T-helper 17 cell (primary cell): ENCODE measurements at places on chromosomes 6 and 20.

GRCh38 chr6:113488812-113489685 lies 368.1 kb upstream of the MARCKS start:
- no peak for DNase-seq

GRCh38 chr6:11174242-11174611 lies 58.2 kb downstream of the NEDD9 start:
- no peak for DNase-seq

DNA sequence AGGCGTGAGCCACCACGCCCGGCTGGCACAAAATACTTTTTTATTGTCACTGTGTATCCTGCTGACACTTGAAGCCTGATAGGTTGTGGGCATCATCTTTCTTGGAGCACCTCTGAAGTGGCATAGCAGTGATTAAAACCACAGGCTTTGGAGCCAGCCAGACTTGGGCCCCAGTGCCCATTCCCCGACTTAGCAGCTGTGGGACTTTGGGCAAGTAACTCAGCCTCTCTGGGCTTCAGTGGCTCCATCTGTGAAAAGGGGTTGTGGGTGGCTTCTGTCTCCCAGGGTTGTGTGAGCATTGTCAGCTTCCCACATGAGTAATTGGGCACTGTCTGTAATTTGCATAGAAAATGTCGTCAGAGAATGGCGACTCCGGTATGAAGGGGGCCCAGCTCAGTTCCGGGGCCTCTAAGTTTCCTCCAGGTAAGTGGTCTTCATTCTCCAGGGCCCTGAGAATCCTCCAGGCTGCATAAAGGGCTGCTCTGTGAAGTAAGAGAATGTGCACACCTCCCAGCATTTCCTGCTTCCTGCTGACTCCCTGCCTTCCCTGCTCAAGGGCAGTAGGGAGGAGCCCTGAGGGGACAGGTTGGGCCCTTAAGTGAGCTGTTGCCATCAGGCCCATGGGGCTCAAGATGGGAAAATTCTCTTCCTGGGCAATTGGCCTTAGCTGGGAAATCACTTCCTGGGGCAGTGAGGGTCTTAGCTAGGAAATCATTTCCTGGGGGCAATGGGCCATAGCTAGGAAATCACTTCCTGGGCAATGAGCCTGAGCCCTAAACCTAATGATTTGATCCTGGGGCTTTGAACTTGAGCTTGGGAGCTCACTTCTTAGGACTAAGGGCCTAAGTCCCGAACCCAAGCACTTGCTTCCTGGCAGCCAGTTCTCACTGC lies 27.2 kb downstream of the ARHGAP40 start:
- no peak for DNase-seq

DNA sequence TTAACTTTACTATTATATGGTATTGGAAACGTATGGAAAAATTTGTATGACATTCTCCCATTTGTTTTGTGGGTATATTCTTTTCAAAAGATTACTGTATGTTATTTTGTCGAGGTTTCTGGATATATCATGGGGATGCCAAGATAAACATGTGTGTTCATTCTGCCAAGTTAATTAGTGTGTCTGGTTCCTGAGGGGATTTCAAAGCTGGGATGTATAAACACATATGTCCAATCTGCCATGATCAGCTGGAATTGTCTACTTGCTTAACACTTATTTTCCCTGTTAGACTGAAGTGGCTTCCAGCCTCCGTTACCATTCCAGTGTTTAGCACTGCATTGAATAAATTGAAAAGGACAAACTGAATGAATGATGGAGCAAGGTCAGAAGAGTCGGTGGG lies 86.2 kb downstream of the DNAH8 start:
- no peak for DNase-seq

- no peak for DNase-seq
Measured at GRCh38 chr6:155197932-155198331, 65.9 kb upstream of the CLDN20 start.

DNA sequence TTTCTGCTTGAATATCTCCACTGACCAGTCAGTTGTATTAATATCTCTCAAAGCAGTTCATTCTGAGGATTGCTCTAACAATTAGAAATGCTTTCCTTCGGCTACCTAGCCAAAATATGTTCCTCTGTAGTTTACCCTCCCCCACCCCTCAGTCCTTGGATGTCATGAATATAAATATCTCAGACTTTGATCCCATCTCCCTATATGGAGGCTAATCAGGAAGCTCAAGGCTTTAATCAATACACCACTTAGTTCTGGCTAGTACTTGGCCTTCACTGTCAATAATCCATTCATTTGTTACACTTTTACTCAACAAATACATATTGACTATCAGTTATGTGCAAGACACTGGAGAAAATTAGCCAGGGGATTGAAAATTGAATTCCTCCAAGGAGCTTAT lies 60.1 kb downstream of the CLIC5 start:
- DNase-seq, result no peak

DNA sequence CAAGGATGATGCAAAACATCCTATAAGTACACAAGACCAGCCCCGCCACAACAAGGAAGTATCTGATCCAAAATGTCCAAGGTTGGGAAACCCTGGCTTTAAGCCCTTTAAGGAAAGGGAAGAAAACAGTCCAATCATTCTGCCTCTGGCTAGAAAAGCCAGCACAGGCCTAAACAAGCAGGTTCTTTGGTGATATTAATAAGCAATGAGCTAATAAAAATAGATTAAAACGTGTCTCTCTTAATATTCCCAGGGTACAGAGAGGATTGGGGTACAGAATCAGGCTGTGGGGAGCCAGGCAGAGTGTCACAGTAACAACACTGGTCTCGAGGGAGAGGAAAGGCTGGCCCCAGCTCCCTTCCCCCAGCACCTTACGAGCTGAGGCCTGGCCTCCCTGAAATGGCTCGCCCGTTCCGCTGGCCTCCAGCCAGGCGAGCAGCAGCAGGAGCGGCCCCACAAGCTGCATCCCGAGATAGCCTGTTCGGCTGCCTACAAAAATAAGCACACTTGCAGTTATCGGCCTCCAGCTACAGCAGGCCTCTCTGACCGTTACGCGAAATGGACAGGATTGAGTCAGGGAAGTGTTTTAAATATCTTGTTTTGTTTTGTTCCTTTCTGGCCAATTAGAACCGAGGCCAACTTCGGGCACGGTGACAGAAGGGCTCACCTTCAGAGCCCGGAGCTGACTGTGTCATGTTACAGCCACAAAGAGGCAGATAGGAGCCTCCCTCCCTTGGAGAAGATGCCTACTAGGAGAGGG lies 4.0 kb upstream of the ZMYND8 start:
- DNase-seq, result no peak

- peak; percentile 31 for DNase-seq
Measured at GRCh38 chr6:15247500-15248450, 1.9 kb downstream of the JARID2 start.

- peak; percentile 44 for DNase-seq
Measured at GRCh38 chr6:25556516-25556915, 95.5 kb upstream of the SCGN start.

DNA sequence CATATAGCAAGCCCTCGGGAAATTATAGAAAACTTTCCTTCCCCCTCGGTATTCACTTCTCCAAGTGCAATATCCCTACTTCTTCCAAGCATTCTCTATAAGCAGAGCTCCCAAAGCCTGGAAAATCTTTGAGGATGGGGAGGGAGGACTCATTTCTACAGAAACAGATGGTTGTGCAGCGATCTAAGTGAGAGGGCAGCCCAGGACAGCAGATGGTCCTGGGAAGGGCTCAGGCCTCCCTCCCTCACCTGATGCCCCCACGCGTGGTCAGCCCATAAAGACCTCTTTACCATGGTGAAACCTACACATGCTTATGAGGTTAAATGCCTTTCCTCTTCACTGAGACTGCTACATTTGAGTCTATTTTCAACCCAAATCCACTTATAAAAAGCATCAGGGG lies 319.6 kb upstream of the QKI start:
- DNase-seq, result no peak

- DNase-seq, result no peak
Measured at GRCh38 chr20:63118303-63119120, 97.4 kb downstream of the YTHDF1 start.
